Lower lobe of right lung (tissue), 2 donors: ENCODE measurements at places on chromosomes 4 and X. TPM values are rescaled to one million over a fixed set of nuclear protein-coding genes. Genes with fewer than 3 reads are reported as not detected.

PHEX gene
- 2.7 TPM for total RNA-seq

SSX2B gene
- total RNA-seq = not detected

AGA gene
- total RNA-seq = 29.8 TPM

CT45A2 gene
- total RNA-seq = not detected

KIAA0232 gene
- 28.1 TPM for total RNA-seq
